CD4-positive, alpha-beta T cell treated with Interleukin-15 for 1 hour (primary cell): ENCODE measurements at places on chromosomes 6 and 20.
A peak's percentile ranks its signal among the peaks of the same experiment; 100 is the strongest.

- DNase-seq: no peak
These were observed 27.7 kb downstream of the PHF3 start for GRCh38 chr6:63663147-63663955.

GRCh38 chr6:79335133-79335674 lies 100.7 kb upstream of the HMGN3 start:
- DNase-seq: no peak

GRCh38 chr6:53598265-53598907 lies 53.5 kb upstream of the GCLC start:
- DNase-seq: no peak

DNA sequence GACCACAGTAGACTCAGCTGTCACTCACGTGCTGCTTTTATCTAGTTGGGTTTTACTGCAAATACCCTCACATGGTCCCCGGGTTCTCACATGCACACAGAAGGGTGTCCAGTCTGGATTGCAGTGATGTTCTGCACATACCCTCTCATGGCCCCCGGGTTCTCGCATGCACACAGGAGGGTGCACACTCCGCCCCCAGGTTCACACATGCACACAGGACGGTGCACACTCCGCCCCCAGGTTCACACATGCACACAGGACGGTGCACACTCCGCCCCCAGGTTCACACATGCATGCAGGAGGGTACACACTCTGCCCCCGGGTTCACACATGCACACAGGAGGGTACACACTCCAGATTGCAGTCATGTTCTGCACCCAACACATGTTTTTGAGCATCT lies 224.3 kb downstream of the ERMARD start:
- peak; percentile 10 for DNase-seq

DNA sequence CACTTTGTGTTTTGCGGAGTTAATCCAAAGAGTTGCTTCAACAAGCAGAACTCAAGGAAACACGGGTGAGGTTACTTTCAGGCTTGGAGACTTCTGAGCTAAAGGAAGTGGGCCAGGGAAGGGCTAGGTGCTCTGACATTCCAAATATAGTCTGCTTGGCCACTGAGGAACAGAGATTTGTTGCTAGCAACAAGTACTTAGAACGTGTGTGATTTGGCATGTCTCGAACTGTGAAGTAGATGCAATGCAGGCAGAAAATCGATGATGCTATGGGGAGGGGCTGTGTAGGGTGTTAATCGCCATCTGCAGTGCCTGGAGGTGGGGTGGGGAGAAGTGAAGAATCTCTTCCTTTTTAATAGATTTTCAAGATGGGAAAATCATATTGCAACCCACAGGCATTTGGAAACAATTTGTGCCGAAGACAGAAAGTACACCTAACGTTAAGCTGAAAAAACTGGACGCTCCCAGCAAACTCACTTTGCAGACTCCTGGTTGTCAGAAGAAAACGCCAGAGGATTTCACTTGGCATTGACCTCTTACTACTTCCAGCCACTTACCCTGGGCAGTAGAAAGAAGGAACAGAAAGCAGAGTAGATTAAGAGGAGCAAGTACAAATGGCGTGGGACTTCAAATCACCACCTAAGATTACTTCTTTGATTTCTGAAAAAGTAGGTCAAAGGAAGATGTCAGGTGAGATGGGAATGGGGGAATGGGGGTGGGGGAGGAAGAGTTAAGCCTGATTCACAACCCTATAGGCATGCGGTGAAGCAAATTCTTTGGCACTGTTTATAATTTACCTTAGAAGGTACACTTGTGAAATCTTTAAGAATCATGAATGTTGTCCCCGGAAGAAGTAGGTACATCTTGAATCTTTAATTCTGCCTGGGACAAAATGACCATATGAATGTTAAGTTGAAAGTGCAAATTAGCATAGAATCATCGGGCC lies 314.1 kb downstream of the CD83 start:
- no peak for DNase-seq

DNA sequence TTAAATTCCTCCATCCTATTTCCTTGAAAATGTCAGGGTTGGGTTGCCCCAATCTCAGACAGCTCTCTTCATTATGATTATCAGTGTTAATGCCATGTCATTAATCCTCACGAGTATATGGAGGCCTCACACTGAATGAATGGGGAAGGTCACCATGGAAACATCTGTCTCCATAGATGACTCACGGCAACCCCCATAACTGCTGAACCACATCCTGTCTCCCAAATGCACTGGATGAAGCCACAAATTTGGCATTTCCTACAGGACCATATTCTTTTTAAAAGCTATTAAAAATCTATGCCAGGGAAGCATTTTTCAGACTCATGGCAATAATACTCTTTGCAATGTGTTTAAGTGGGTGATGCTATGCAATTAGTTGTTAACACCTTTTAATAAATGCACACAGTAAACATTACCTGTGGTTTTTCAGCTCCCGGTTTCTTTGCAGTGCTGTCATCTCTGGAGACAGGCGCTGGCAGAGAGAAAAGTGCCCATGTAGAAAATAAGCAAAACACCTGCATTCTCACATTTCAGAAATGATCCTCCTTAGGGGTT lies 80.1 kb upstream of the PTPRK start:
- DNase-seq: no peak

GRCh38 chr20:12171923-12172524 lies 254.3 kb downstream of the BTBD3 start:
- DNase-seq: no peak

DNA sequence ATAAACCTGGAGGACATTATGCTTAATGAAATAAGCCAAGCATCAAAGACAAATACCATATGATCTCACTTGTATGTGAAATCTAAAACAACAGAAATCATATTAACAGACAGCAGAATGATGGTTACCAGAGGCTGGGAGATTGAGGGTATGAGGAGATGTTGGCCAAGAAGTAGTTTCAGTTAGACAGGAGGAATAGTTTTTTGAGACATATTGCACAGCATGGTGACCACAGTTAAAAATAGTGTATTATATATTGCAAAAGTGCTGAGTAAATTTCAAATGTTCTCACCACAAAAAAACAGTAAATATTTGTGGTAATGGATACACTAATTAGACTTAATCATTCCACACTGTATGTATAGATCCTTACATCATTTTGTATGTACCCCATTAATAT lies 1.8 kb downstream of the GABRR1 start:
- no peak for DNase-seq

DNA sequence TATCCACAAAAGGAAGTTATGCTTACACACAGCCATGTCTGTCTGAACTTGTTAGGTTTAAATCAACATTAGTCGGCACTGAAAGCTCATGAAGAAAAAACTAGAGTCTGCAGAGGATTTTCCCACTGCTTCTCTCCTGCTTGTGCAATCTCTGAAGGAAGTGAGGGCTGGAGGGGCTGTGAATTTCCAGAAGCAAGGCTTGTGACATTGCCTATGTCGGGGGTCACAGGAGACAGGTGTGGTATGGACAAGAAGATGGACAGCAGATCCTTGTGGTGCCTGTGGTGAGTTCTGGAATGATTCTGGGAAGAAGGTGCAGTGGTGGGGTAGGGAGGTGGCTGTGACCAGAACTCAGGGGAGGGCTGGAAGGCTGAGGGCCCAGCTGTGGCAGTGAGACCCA lies 84.3 kb upstream of the TRAF3IP2 start:
- no peak for DNase-seq

DNA sequence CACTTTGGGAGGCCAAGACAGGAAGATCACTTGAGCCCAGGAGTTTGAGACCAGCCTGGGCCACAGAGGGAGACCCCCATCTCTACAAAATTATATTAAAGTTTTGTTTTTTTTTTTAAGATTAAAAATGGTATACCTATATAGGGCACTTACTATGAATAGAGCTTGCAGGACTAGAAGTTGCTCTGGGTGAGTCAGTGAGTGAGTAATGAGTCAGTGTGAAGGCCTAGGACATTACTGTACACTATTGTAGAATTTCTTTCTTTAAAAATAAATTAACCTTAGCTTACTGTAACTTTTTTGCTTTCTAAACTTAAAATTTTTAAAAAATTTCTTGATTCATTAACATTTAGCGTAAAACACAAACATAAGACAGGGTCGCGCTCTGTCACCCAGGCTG lies 29.7 kb downstream of the STK35 start:
- DNase-seq: no peak

GRCh38 chr6:116313101-116313776 lies 33.5 kb upstream of the TSPYL1 start:
- no peak for DNase-seq

DNA sequence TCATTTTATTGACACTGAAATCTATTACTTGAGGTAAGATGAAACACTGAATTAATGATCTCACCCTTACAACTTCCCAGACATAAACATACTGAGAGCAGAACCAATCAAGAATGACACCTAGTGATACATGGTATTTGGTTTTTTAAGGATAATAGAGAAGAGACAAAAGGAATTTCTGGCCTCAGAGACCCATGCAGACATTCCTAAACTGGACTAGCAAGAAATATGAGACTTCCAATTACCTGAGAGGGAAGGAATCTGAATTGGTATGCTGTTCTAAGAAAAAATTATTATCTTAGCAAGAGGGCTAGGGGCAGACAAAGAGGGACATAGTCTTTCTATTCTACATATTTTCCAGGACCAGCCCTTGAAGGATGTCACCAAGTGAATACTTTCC lies 141.1 kb downstream of the BMP5 start:
- DNase-seq: no peak

DNA sequence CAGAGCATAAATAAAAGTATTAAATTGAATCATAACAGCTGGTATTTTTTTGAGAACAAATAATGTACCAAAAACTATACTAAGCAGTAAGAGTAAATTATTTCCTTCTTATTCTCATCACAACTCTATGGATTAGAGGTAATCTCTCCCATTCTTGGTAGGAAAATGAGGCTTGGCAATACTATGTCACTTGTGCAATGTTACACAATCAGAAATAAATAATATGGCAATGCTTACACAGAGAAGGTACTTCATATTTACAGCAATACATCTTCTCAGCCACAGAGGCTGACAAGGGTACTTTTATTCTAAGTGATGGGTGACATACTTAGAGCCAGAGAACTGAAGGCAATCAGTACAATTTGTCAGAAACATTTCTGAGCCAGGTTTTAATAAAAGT lies 3.9 kb downstream of the DST start:
- DNase-seq: no peak

GRCh38 chr20:50003253-50003656 lies 20.5 kb downstream of the SNAI1 start:
- peak; percentile 61 for DNase-seq

DNA sequence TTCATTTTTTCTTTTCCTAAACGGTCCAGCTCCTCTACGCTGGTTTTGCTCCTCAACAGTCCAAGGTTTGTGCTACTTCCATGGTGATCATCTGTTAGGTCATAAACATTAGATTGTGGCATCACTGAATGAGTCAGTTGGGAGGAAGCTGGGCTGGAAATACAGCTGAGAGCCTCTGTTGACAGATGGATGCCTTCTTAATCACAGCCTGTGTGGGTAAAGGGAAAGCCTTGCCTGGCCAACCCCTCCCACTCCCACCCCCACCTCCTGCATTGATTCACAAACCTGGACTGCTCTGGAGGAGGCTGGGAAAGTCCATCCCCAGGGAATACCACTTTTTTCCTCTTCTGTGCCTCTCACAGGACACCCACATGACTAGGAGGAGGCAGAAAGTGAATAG lies 180.6 kb upstream of the CCN2 start:
- DNase-seq: peak; percentile 22
